NCI-H1436 (cell line): ENCODE measurements at places on chromosomes 4 and X.

- DNase-seq = no peak
Observed at GRCh38 chr4:38230821-38231563, 270.8 kb downstream of the PTTG2 start.

- no peak for DNase-seq
Observed at GRCh38 chr4:23322732-23323131, 567.1 kb downstream of the PPARGC1A start.

- no peak for DNase-seq
Observed at GRCh38 chrX:35439692-35440091, 358.4 kb upstream of the MAGEB16 start.

GRCh38 chr4:96052827-96053226 lies 212.9 kb downstream of the PDHA2 start:
- no peak for DNase-seq

GRCh38 chr4:140863197-140863596 lies 107.0 kb upstream of the TBC1D9 start:
- no peak for DNase-seq

DNA sequence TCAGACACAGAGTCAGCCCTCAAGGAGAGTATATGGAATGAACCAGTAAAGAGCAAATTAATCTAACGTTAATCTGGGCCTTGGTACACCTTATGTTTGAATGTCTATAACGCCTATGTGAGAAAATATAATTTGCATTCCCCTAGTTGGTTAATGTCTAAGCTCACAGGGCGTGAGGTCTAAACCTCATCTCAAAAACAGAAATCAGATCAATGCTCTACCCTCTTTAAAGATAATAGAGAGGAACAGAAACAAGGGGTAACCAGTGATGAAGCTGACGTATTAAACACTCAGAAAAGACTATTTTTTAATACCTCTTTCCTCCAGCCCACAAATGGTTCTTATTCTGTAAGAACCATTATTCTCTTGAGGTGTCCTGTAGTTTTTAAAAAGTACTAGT lies 369.2 kb upstream of the NOCT start:
- DNase-seq = no peak
